ENCODE measurements at places on chromosomes 4 and X. TPM values are rescaled to one million over a fixed set of nuclear protein-coding genes. Genes with fewer than 3 reads are reported as not detected.

Gene PARM1
- total RNA-seq, result 0.87 TPM

Gene PAGE5
- total RNA-seq, result not detected

DNA sequence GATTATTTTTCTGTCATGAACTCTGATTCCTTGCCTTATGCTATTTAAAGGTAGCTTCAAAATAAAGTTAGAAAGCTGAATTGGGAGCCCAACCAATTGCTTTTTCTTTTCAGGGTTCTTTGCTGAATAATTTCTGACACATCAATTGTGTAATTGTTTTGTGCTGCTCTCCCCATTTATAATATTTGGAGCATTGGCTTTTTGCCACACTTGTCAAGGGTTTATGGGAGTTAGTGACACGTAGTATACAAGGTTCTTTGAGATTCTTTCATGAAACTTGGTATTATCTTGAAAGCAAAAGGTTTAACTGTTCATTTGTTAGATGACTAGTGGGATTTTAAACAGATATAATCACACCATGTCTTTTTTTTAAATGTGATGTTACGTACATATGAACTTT, 80.9 kb downstream of the POLA1 start:
- no peak for DNase-seq

DNA sequence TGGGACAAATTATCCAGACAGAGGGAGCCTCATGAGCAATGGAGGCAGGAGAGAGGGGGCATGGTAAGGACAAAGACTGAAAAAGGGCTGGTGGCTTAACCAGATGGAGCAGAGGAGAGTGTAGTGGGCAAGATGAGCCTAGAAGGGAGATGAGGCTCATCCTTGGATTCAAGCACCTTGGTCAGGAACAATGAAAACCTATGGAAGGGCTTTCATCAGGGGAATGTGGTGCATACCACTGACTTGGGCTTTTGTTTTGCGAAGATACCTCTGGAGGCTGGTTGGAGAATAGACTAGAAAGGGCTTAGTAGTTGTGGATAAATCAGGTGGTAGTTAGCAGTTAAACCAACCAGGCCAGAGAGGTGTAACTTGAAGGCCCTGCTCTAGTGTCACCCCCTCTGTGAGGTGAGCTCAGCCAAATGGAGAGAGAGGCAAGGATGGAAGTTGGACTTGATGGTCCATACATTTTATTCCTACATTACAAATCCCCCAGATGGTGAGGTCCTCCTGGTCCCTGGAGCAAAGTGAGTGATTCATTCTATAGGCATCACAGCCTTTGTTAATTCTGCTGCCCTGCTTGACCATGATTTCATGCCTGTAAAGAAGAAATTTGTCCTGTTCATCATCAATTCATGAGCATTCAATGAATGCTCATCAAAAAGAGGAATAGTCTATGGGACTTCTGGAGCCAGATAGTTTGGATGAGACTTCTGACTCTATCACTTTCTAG, 264.8 kb upstream of the IGFBP7 start:
- DNase-seq, result no peak

- no peak for DNase-seq
Observed at GRCh38 chr4:6991249-6991648, 51.9 kb upstream of the TADA2B start.

- DNase-seq, result no peak
Observed at GRCh38 chr4:182905038-182905437, 12.1 kb downstream of the DCTD start.

- DNase-seq, result no peak
Observed at GRCh38 chrX:85109235-85109634, 105.6 kb downstream of the APOOL start.

All from epithelial cell of proximal tubule (primary cell).